ENCODE measurements at places on chromosomes 1 and 21.

DNA sequence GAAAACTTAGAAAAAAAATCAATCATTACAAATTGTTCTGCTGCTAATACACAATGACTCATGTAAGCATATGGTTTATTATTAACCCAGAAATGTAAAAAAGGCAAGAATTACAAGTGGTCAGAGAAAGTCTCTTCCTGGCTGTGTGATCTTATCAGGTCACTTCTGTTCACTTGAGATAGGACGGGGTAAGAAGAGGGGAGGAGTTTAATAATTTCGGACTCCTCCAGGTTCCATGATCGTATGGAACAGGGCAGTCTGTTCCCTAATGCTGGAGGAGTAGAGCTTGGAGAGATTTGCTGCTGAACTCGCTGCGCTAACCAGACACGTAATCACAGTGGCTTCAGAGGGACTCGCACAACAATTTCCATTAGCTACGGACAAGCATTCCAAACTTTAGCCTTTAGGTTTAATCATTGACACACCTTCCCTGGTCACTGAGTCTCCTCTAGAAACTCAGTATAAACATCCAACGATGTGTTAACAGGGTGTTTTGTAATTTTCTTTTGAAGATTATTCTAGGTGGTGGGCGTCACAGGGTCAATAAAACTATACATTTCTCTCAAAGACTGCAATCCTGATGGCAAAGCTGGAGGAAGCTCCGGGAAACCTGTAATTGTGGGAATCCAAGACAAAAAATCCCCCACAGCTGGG, 1.3 kb downstream of the CRYZ start:
- no peak for DNase-seq

DNA sequence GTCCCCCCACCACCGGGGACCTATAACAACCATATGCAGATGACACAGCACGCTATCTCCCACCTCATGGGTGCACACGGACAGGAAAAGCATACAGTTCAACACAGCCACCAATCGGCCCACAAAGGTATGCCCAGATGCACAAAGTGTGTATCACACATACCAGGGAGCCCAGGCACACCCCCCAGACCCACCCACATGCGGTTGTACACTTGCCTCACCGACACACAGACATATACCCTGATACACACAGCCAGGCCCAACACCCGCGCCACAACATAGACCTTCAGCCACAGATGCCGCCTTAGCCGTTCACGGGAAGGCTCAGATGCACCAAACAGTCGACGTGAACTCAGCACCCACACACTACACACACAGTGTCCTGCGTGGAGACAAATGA, 5.5 kb downstream of the CROCC start:
- no peak for DNase-seq

DNA sequence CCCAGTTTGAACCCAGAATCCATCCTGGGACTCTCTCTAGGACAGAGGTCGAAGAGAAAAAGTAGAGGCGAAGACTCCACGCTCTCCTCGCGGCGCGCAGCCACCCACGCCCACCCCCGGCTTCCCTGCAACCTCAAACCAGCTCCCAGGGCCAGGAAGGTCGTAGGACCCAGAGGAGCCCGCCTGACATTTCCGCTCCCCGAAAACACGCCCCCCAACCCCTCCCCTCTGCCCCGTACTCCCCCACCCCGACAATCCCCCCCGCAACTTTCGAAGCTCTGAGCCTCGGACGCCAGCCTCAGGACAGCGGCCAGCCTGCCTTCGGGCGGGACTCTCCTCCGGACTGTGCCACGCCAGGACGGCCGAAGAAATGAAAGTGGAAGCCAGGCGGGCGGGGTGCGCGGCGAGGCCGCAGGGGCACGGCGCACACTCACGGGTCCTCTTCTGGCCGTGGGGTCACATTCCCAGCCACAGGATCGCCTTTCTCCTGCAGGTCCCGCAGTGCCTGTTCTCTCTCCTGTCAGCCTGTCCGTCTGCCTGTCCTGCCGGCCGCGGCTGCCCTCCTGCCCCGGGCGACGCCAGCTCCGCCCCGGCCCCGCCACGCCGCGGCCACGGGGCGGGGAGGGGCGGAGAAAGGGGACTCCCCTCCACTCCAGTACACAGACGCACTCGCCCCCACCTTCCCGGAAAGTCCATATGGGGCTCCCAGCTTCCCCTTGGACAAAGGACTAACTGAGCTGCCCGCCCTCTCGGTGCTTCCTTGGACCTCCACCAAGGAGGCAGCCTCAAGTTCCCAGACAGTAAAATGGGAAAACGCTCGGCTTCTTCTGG, at the start of gene MOB3C:
Gene MOB3C, minus strand, starts transcription at position 535 of the 831 bp plus-strand sequence. CDS start 3,490 bp downstream, outside the sequence.
- DNase-seq = peak; percentile 34

GRCh38 chr1:54137534-54138061, 15.2 kb downstream of the CDCP2 start:
- no peak for DNase-seq

DNA sequence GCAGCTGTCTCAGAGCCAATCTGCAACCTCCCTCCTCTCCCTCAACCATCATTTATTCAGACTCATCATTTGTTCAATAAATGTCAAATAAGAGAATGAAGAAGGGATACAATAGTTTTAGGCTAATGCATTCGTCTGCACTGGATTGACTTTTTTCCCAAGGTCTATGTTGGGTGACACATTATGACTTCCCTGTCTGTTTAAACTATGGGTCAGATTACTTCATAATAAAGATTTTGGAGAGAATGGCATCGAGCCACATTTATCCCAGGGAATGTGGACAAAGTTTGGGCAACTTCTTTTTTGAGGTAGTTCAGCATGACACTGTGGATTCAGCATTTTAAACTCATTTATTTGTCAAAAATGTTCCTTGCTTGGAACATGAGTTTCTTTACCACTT, 107.4 kb upstream of the ADGRL2 start:
- no peak for DNase-seq

- no peak for DNase-seq
Observed at GRCh38 chr1:118504867-118505266, 319.8 kb upstream of the SPAG17 start.

- DNase-seq = no peak
Observed at GRCh38 chr1:6906783-6907182, 121.5 kb downstream of the CAMTA1 start.

DNA sequence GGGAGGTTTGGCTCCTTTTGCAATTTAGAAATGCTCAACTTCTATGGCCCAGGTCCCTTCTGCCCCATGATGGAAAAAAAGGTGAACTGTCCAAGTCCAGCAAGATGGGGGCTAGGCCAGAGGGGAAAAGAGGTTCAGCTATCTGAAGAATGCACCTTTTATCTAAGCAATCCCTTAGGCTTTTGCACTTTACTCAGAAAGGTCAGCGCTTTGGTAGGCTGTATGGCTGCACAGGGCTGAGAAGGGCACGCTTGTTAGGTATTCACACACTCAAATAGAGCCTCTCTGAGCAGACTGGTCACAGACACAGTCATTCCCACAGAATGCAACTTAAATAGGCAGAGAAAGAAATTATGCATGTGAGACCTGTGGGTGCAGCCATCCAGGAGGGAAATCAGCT, 31.0 kb downstream of the KANK4 start:
- no peak for DNase-seq

GRCh38 chr21:43190951-43191350, 22.1 kb downstream of the CRYAA start:
- no peak for DNase-seq

DNA sequence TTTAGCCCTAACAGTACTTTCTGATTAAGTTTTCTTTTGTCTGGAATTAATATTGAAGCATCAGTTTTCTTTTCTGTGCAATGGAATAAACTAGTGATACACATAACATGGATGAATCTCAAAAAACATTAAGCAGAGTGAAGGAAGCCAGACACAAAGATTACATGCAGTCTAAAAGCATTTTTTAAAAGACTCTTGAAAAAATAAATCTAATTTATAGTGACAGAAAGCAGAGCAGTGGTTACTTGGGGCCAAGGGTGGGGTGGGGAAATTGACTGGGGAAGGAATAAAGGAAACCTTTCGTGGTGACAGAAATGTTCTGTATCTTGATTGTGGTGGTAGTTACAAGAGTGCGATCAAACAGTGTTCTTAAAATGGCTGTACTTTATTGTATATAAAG, 20.2 kb upstream of the ST6GALNAC3 start:
- no peak for DNase-seq

- no peak for DNase-seq
Observed at GRCh38 chr1:75136921-75137641, 2.9 kb downstream of the LHX8 start.

GRCh38 chr1:210252621-210253051, 20.0 kb downstream of the SERTAD4 start:
- no peak for DNase-seq

DNA sequence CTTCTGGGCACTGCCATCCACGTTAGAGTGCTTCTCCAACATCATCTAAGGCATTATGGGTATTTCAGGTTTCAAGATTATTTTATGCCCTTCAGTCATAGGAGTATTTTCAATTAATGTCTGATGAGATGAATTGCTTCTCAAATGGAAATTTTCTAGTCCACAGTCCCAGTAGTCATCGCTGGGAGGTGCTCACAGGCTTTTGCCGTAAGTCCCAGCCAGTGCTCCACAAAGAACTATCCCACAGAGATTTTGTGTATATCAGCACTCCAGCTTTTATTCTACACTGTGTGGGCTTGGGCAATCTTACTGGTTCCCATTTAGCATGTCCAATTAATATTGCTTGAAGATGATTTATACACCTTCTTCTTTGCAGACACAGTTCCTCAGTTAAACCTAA, 61.0 kb downstream of the SMYD2 start:
- DNase-seq = no peak

GRCh38 chr21:45207839-45208626, 79.7 kb downstream of the POFUT2 start:
- DNase-seq = no peak

DNA sequence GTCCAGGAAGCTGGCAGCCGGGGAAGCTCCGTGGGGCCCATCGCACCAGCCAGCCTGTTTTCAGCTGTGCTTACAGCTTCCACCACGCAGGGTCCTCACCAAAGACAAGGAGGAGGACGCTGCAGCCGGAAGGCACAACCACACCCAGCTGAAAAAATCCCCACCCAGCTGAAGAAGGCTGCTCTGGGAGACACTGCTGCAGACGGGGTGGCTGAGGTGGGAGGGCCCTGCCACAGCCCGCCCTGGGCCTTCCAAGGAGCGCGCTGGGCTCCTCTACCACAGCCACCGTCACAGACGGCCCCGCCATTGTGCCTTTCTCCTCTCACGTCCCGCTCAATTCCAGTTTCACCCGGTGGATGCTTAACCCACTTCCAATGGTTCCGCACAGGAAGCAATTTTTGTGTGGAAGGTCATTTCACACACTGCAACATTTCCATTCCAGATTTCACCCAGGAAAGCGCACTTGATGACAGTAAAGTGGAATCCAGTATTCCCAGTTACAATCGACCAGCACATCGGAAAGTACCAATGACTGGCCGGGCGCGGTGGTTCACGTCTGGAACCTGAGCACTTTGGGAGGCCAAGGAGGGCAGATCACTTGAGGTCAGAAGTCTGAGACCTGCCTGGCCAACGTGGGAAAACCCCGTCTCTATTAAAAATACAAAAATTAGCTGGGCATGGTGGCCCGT, 47.9 kb downstream of the NPHP4 start:
- no peak for DNase-seq

DNA sequence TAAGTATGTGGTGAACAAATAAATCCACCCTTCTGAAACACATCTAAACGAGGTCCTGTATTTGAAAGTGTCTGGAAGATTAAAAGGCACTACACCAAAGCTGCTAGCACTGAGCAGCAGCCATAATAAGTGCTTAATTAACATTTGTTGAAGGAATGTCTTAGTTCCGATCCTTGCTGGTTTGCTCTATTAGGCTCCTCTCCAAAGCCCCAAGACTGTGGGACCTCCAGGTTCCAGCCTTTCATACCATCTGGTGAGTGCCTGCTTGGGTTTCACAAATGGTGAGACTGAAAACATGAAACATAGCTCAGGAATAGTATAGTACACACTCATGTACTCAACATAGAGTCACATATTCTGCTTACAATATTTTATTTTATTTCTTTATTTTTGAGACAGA, 640 bp upstream of the CYP2J2 start:
- DNase-seq = no peak

DNA sequence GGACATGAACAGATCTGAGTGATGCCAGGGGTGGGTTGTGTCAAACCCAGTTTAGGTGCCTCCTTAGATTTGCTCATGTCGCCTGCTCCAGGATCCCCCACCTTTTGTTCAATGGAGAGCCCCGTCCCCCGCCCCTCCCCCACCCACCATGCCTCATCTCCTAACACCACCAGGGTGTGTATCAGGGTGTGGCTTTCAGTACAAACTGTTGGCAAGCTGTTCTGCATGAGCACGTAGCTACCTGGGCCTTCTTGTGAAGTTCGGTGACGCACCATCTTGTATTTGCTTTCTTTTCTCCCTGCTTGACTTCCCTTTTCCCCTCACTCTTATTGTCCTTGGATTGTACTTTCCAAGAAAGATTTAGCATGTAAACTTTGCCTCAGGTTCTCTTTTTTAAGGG, 94.8 kb downstream of the EBNA1BP2 start:
- no peak for DNase-seq

GRCh38 chr1:197782722-197783360, 7.6 kb upstream of the DENND1B start:
- DNase-seq = no peak

DNA sequence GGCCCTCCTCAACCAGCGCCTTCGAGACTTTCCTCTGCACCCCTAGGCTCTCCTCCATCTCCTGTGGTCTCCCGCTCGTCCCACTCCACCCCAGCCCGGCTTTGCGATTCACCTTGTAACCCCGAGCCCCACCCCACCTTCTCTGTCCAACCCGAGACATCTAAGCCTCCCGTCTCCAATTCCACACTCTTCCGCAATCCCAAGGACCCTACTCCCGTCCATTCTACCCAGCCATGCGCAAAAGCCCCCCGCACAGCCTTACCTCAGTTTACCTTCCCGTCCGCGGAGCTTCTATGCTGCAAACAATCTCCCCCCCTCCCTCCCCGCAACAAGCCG, 174 bp downstream of the SH3BP5L start:
- no peak for DNase-seq

DNA sequence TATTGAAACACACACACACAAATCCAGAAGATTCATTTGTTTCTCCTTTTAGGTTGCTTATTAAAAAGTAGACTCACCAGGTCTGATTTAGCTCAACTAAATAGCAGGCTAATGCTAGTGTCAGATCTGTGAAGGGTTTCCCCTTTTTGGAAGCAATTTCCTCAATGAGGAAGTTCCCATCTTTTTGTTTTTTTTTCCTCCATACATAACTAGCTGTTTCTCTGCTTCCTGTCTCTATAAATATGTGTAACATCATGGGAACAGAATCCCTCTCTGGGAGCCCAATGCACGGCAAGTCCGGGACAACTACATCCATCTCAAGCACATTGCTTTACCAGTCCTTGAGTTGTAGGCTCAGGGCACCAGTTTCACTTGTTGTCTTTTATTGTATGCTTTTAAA, 1421.1 kb downstream of the PLA2G4A start:
- DNase-seq = no peak

- no peak for DNase-seq
Observed at GRCh38 chr1:193927550-193927949, 741.1 kb upstream of the B3GALT2 start.

- DNase-seq = no peak
Observed at GRCh38 chr1:53580739-53581475, 121.7 kb downstream of the DMRTB1 start.

DNA sequence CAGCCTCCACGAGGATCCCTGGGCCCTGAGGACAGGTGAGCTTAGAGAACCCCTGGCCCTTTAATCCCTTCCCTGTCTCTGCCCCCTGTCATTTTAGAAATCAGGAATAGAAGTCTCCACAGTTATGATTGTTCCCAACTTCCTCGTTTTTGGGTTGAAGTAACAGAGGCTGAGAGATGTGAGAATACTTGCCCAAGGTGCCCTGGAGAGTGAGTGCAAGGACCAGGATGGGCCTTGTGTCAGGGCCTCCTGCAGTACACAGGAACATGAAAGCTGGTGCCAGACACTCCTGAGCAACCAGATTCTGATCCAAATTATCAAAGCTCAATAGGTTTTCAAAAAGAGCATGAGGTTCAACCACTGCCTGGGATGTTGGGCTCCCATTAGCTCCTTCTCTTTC, 10.1 kb downstream of the HLX start:
- no peak for DNase-seq
